ENCODE measurements at places on chromosomes 6 and 20. TPM values are rescaled to one million over a fixed set of nuclear protein-coding genes. Genes with fewer than 3 reads are reported as not detected.
A peak's percentile ranks its signal among the peaks of the same experiment; 100 is the strongest.

The TUBE1 gene
- 16.6 TPM for polyA plus RNA-seq

The CTCFL gene
- polyA plus RNA-seq = not detected

The RWDD1 gene
- polyA plus RNA-seq = 22.5 TPM

The HINT3 gene
- 1.3 TPM for polyA plus RNA-seq

The IMPG1 gene
- polyA plus RNA-seq = not detected

The SPATA2 gene
- polyA plus RNA-seq = 3.5 TPM

The SEMG1 gene
- polyA plus RNA-seq = not detected

The ABHD16B gene
- polyA plus RNA-seq = not detected

The GSTA4 gene
- polyA plus RNA-seq = 35.1 TPM

DNA sequence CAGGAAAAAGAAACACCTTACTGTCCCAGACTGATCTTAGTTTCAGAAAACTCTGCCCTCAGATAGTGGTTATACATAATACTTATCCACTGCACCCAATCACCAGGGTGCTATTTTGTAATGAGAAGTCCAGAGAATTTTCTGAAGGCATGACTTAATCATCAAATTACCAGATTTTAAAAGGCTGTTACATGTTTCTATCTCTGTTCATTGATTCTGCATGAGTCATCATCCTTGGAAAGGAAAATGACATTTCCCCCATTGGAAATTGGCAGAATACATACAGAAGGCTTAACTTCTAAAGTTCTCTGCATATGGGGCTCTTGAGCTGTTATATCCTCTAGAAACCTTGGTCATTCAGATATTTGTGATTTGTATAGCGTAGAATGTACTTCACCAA, 587.9 kb upstream of the FLRT3 start:
- no peak for DNase-seq

GRCh38 chr20:60306105-60306504, 347.9 kb downstream of the CDH26 start:
- no peak for DNase-seq

DNA sequence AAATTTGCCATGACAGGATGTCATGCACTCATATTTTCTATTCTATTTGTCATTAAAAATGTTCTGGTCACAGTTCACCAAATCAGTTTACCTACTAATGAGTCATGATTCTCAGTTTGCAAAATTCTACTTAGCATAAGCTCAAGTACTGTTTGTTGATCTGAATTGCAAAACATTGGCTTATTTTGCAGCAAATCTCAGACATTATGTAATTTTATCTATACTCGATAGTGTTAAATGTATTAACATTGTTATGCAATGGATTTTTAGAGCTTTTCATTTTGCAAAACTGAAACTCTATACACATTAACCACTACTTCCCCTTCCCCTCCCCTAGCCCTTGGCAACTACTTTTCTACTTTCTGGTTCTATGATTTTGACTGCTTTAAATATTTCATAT, 213.8 kb upstream of the ZFP64 start:
- DNase-seq = no peak

GRCh38 chr20:9241232-9241692, 172.4 kb downstream of the PLCB4 start:
- peak; percentile 44 for DNase-seq

GRCh38 chr6:122365775-122366403, 33.6 kb upstream of the HSF2 start:
- no peak for DNase-seq

DNA sequence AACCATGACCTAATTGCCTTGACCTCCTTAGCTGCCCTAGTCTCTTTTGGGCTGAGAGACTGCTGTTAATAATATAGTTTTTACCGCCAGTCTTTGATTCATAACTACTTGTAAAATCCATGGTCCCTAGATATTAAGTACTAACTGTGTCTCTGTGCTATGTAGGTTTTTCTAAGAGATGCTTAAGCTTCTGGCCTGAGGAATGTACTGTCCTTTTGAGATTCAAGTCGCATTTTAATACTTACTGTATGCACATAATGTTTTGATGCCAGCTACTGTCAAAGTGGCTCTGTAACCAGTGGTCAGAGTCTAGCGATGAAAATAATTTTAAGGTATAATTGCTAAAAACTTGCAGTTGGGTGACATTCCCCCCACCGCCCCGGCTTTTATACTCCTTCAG, 2.1 kb downstream of the AKAP12 start:
- no peak for DNase-seq

GRCh38 chr20:45918182-45918737, 6.3 kb upstream of the PLTP start:
- DNase-seq = no peak

DNA sequence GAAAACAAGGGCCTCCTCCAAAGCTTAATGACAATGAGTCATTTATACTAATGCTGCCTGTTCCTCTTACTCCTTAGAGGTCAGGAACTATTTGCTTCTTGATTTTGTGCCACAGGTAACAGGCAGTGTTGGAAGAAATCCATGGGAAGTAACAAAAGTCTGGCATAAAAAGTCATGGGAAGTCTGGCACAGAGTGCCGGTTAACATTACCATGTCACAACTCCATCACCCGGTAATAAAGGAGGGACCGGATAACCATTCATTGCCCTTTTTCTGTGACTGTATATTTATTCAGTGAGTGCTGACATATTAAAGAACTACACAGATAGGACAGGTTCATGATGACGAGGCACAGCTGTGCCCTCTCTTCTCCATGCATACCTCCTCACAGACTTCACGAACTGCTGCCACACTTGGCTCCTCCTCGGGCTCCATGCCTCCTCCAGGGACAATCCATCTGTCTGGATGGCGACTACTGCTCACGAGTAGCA, 50.9 kb downstream of the NUDT3 start:
- no peak for DNase-seq

- no peak for DNase-seq
These were observed 72.2 kb upstream of the SPTLC3 start for GRCh38 chr20:12936524-12936923.

Data from BJ (cell line).